PC-9 (cell line): ENCODE measurements at places on chromosomes 3 and 15. TPM values are rescaled to one million over a fixed set of nuclear protein-coding genes. Genes with fewer than 3 reads are reported as not detected.

The TLR9 gene
- total RNA-seq, result 0.30 and 0.44 TPM in 2 replicates

The PDCD7 gene
- 29.1 and 31.4 TPM in 2 replicates for total RNA-seq

The MED12L gene
- 3.0 and 4.0 TPM in 2 replicates for total RNA-seq

DNA sequence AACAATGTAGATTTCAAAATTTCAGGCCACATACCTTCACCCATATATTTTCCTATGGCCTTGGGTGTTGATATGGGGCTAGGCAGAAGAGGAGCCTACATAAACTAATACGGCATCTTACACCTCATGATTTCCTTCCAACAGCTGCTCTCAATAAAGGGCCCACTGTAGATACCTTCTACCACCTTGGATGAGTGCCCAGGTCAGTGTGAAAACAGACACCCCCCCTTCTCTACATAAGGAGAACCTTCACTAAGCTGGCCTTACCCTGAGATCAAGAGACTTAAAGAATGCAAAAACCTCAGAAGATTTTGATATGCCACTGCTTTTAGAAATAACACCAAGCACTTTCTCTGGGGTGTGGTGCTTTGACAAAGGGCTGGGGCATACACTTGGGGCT lies 42.7 kb downstream of the SH3BP5 start:
- no peak overlapping the region for H3K27ac ChIP-seq
- H3K36me3 ChIP-seq, result no peaks in the 10 kb centered on the region
- H3K27me3 ChIP-seq, result no peaks in the 10 kb centered on the region
- H3K4me1 ChIP-seq, result peaks cover 28% of the 10 kb centered on the region

DNA sequence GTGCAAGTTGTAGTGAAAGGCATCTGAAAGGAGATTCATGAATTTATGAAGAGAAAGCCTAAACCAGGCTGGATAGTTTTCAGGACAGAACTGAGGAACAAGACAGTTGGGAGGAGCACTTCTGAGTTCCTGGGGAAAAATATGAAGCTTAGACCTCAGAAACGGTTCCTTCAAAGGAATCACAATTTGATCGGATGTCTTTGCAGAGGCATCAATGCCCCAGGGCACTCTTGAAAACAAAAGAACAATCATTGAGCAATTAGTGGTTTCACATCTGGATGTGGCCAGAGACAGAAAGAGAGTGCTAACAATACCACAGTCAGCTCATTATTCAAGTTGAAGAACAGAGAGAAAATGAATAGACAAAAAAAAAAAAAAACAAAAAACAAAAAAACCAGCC lies 86.2 kb downstream of the KLF13 start:
- H3K4me1 ChIP-seq, result no peaks in the 10 kb centered on the region
- no peaks in the 10 kb centered on the region for H3K36me3 ChIP-seq
- no peak overlapping the region for H3K27ac ChIP-seq
- no peak overlapping the region for H3K4me3 ChIP-seq
- DNase-seq, result no peak

GRCh38 chr3:53726643-53727042 lies 119.6 kb downstream of the CHDH start:
- no peaks in the 10 kb centered on the region for H3K36me3 ChIP-seq
